Uterus (tissue), 4 donors: ENCODE measurements at places on chromosomes 4 and X. TPM values are rescaled to one million over a fixed set of nuclear protein-coding genes. Genes with fewer than 3 reads are reported as not detected.

The C4orf51 gene
- total RNA-seq, result not detected

DNA sequence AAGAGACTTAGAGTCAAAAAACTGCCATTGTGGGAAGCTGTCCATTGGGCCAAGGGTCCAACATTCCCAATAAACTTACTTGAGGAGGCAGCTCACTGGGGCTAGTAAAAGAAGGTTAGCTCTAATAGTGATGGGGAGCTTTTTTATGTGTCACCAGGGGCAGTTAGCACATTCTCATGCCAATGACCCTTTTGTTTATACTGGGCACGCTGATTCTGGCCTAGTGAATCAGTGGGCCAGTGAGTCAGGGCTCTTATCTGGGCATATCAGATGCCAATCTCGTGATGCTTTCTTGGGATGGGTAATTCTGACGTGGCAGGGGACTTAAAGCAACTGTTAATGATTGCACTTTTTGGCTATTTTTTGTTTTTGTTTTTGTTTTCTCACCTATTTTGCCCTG lies 27.8 kb downstream of the TCEAL1 start:
- H3K4me1 ChIP-seq, result no peaks in the 10 kb centered on the region
- H3K36me3 ChIP-seq, result no peaks in the 10 kb centered on the region
- H3K27me3 ChIP-seq, result no peaks in the 10 kb centered on the region
- no peak overlapping the region for H3K27ac ChIP-seq

DNA sequence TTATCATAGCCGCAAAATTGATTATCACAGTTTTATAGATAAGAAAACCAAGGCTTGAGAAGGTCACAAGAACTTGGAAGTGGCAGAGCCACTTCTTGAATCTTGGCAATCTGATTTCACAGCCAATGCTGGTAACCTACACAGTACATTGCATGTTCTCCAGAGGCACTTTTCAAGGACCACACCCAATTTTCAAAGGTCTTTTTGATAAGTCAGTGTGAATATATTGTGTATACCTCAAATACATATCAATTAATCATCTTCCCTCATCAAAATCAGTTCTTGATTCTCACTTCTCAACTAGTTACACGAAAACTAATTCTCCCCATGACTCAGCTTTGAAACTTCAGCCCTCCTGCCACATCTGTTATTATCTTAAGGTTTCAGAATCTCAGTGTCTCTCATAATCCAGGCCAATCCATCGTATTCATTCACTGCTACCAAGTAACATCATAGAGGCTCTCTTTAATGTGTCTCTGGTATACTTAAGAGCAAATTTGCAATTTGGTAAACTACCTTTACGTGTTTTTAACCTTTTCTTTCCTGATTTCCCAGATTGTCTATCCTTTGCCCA lies 16.8 kb downstream of the CAMK2D start:
- H3K36me3 ChIP-seq, result no peaks in the 10 kb centered on the region
- H3K4me3 ChIP-seq, result no peak overlapping the region
- H3K27me3 ChIP-seq, result no peaks in the 10 kb centered on the region

- no peaks in the 10 kb centered on the region for H3K27me3 ChIP-seq
- no peaks in the 10 kb centered on the region for H3K36me3 ChIP-seq
- H3K4me1 ChIP-seq, result no peaks in the 10 kb centered on the region
- no peak overlapping the region for H3K27ac ChIP-seq
- DNase-seq, result no peak
Measured at GRCh38 chr4:101756181-101756580, 34.3 kb upstream of the BANK1 start.

- no peaks in the 10 kb centered on the region for H3K27me3 ChIP-seq
- H3K27ac ChIP-seq, result no peak overlapping the region
- H3K36me3 ChIP-seq, result no peaks in the 10 kb centered on the region
- DNase-seq, result no peak
- peaks cover 1% of the 10 kb centered on the region for H3K4me1 ChIP-seq
- H3K4me3 ChIP-seq, result no peak overlapping the region
Measured at GRCh38 chr4:137446071-137446470, 86.2 kb downstream of the PCDH18 start.

- DNase-seq, result no peak
- H3K27ac ChIP-seq, result no peak overlapping the region
- peaks cover 4% of the 10 kb centered on the region for H3K27me3 ChIP-seq
- H3K4me1 ChIP-seq, result no peaks in the 10 kb centered on the region
Measured at GRCh38 chrX:132016628-132017430, 6.3 kb upstream of the STK26 start.

GRCh38 chrX:110338935-110339334 lies 19.7 kb upstream of the RTL9 start:
- no peak for DNase-seq
- no peak overlapping the region for H3K4me3 ChIP-seq
- no peak overlapping the region for H3K27ac ChIP-seq
- H3K27me3 ChIP-seq, result no peaks in the 10 kb centered on the region
- no peaks in the 10 kb centered on the region for H3K36me3 ChIP-seq
